ENCODE measurements at places on chromosomes 7 and 10.

DNA sequence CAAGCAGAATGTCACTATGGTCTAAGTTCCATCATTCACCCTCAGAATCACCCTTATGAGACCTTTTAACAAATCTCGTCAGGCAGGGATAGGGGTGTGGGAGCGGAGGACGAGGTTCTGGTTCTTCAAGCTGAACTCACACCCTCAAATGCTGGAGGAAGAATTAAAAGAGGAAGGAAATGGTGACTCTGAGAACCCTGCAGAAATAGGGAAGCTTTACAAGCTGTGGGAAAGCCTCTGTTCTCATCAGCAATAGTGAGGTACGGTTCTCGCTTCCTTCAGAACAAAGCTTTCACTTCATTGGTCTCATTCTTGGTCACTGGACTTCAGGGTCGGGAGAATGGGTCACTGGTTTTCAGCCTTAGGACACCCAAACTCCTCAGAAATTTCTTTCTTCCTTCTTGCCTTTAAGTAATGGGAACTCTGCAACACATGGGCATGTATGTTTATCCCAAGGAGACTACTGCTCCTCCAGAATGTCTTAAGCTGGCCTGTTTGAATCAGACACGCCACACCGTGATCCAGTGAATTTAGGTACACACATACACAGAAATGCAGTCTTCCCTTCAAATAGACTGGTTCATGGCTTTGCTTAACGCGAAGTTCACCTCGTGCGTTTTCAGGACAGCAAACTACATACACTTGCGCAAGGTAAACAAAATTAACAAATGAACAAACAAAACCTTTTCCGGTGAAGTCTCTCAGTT, 226.0 kb downstream of the SFMBT2 start:
- DNase-seq, result no peak

- no peak for DNase-seq
Observed at GRCh38 chr10:70186571-70186970, 16.3 kb upstream of the SAR1A start.

DNA sequence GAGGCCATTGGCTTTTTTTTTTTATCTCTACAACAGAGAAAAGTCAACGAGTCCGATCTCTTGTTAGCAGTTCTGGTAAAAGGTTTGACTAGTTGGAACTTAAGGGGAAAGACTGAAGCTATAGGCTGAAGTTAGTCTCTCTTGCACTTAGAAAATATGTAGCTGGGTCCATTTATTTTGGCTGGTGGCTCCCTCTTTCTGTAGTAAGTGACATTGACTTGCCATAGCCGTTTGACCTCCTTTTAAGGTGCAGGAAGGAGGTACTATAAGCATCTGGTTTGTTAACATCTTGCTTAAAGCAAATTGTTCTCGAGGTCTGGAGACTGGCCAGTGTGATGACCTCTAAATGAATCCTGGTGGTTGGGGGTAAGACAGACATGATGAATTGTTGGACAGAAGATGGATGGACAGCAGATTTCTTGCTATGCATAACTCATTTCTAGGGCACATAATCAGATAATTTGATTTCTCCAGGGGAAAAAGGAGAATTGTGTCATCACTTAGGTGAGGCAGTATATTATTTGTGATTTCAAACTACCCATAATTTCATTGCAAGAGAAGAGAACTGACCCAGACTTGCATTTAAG, 356.3 kb upstream of the GALNT17 start:
- DNase-seq, result no peak

- DNase-seq, result no peak
Observed at GRCh38 chr10:87545783-87546182, 41.1 kb downstream of the MINPP1 start.

GRCh38 chr7:36011588-36011965, 141.5 kb upstream of the EEPD1 start:
- DNase-seq, result no peak

GRCh38 chr7:82226191-82226590, 217.4 kb downstream of the CACNA2D1 start:
- no peak for DNase-seq

- no peak for DNase-seq
Observed at GRCh38 chr10:86244297-86245014, 122.1 kb downstream of the GRID1 start.

Data from stimulated activated CD4-positive, alpha-beta T cell treated with anti-CD3 and anti-CD28 coated beads, Interleukin-12 subunit alpha, Interleukin-12 subunit beta, amount 100 ng/mL, for 24 hours (primary cell).